ENCODE measurements at places on chromosomes 13 and 19. TPM values are rescaled to one million over a fixed set of nuclear protein-coding genes. Genes with fewer than 3 reads are reported as not detected.

- DNase-seq: peak; percentile 27
Measured at GRCh38 chr19:29485293-29485692, 40.5 kb upstream of the VSTM2B start.

GRCh38 chr19:29454109-29454508 is 71.7 kb upstream of the VSTM2B start:
- peak; percentile 47 for DNase-seq

- DNase-seq: peak; percentile 56
Measured at GRCh38 chr13:77022341-77022740, 4.6 kb downstream of the FBXL3 start.

DNA sequence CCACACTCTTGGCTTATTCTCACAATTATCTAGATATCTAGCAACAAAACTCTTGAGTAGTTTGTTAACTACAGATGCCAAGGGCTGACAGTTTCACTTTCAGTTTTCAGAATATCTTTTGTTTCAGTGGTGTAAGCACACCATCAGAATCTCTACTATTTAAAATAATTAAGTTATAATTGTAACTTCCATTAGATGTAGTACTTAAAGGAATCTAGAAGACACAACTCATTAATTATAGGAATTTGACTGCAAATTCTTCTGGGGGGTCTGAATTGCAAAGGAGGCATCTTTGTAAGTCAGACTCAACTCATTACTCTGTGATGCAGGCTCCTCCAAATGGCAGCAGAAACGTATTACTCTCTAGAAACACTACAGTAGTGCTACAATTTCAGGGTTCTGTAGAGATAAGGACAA is 44.9 kb upstream of the USPL1 start:
- DNase-seq: peak; percentile 72

DNA sequence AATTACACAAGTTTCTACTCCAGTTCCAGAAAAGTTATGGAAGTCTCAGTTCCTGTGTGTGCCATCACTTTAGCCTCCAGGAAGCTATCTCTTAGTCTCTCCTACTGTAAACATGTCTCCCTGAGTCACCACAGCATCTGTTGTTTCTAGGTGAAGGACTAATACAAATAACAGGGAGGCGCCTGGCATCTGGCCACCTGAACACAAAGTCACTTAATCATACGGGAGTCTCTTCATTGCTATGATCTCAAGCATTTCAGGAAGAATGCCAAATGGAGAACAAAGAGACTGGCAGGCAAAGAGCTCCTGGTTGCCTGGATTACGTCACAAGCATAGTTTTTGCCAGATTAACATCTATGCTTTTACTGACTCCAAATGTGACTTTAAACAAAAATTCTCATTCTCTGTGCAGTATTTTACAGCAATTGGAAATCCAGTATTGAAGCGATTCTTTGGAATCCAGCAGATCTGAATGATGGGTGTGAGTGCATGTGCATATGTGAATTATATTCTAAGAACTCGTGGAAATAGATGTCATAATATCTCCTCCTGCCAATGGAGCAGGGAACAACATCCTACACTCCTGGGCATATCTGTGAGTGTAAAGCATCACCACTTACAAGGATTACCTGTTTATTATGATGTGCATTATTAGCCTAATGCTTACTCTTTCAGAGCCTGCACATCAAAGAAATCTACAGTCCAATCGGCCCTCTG is 572.8 kb downstream of the PCDH9 start:
- no peak for DNase-seq

DNA sequence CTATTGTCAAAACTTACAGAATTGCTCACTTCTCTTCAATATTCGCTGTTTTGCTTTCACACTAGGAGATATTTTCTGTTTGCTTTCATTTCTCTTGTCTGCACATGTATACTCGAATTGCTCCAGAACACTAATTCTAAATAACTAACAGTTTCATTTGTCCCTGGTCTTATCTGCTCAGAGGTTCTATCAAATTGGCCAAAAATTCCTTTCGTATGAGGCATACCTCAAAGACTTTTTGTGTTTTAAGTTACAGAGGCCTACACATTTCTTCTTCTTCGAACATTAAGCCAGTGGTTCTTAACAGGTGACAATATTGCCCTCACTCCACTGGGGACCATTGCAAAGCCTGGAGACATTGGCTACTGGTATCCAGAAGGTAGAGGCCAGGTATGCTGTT is 1314.6 kb downstream of the EFNB2 start:
- no peak for DNase-seq

DNA sequence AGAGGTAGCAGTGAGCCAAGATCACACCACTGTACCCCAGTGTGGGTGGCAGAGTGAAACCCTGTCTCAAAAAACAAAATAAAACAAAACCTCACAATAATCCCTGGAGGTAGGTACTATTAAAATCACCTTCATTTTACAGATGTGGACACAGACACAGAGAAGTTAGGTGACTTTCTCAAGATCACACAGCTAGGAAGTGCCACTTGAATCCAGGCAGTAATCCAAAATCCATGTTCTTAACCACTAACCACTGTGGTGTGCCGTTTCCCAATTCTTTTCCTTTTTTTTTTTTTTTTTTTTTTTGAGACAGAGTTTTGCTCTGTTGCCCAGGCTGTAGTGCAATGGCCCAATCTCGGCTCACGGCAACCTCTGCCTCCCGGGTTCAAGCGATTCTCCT is 9.0 kb downstream of the PPP1R14A start:
- DNase-seq: no peak

DNA sequence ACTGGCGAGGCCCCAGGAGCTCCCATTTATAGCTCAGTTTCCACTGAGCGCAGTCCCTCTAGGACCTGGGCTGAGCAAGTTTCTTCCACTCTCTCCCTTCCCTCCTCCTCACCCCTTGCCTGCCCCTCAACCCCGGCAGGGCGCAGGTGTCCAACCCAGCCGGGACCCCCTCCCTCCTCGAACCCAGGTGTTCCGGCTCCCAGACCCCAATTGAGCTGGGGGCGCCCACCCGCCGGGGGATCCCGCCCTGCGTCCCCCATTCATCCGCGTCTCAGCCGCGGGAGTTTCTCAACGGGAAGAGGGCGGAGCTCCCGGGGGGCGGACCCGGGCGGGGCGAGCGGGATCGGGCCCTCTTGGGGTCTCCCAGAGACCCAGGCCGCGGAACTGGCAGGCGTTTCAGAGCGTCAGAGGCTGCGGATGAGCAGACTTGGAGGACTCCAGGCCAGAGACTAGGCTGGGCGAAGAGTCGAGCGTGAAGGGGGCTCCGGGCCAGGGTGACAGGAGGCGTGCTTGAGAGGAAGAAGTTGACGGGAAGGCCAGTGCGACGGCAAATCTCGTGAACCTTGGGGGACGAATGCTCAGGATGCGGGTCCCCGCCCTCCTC is at the start of gene KIRREL2:
KIRREL2 (plus strand) TSS at position 366 of the 604 bp plus-strand sequence; CDS start at position 575, 209 bp downstream.
- peak; percentile 90 for DNase-seq

DNA sequence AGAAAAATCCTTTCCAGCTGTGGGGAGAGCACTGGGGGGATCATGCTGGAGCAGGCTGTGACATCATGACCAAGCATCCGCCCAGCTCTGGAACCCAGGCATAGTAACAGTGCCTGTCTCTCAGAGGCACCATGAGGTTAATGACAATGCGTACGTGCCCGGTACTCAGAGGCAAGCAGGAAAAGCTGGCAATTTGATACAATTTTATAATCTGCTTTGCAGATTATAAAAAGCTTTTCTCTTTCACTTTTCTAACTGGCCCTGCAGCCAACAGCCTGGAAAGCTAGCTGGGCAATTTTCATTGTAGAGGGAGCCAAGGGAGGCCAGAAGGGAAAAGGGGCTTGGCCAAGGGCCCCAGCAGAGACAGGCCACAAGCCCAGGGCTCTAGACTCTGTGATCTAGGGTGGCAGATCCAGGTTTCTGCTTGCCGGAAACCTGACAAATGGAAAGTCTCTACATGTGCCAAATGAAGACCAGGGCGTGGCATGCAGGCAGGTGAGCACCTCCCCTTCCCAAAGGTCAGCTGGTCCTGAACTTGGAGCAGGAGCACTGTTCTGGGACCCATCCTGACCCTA is 22.7 kb downstream of the VRK3 start:
- no peak for DNase-seq

GRCh38 chr19:42431486-42431885 is 4.3 kb upstream of the LIPE start:
- no peak for DNase-seq

DNA sequence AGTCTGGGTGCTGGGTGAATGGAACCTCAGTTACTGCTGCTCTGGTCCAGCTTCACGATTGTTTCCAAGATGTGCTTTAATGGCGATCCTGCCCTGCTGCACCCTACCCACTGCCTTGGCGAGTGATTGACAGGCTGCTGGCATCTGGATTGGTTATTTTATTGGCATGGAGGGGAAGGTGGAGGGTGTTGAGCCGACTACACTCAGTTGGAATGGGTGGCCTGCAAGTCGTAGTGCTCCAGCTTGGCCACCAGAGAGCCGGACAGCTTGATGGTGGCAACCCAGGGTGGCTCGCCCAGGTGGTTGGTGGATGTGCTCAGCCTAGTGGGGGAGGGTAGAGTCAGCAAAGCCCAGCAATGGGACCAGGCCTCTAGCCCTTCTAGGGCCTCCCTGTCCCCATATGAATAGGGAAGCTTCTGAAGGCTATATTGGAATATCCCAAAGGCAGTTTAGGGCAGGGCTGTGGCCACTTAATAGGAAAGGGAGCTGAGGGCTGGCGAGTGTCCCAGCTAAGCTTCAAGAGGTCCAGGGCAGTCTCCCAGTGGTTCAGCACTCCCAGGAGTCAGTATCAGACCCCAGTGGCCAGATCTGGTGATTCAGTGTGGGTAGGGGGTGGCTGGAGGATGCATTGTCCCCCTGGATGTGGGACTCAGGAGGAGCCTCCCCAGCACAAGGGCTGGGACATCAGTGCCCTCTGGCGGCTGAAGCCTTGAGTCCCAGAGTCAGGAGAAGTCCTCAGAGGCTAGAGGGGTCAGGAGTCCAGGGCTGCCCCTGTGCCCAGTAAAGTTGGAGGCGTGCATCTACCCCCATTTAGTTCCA is 3.4 kb downstream of the GGN start:
- no peak for DNase-seq

DNA sequence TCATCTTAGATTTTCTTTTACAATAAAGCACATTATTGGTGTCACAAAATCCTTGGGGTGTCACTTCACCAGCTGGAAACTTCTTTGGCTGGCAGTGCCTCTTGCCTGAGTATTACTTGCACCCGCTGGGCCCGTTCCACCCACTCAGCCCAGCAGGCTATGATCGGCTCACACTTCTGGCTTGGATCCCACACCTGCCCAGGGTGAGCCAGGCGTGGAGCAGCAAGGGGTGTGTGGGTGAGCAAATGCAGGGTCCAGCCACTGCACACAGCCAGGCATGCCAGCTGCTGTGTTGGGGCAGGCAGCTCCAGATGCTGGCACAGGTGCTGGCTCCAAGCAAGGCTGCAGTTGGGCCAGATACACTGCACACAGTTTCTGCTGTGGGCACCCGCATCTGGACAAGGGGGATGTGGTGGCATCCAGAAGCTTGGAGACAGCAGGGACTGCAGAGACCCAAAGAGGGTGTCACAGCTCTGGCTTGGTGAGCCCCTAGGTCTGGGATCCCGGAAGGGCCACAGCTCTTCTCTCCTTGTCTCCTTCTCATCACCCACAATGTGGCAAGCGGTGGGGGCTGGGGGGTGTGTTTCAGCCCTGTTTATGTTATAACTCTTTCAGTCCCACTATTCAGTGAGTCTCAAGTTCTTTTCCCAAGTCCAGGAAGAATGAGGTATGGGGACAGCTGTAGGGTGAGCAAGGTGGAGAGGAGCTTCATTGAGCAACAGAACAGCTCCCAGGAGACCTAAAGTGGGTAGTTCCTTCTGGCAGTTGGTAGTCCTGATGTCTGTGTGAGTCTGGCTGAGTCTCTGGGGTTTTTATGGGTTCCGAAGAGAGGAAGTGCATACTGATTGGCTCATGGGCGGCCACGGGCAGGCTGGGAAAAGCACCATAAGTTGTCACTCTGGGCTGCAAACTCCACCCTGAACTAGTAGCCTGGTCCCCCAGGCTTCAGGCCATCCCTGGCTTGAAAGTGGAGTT is 25.3 kb upstream of the TBC1D4 start:
- DNase-seq: no peak

DNA sequence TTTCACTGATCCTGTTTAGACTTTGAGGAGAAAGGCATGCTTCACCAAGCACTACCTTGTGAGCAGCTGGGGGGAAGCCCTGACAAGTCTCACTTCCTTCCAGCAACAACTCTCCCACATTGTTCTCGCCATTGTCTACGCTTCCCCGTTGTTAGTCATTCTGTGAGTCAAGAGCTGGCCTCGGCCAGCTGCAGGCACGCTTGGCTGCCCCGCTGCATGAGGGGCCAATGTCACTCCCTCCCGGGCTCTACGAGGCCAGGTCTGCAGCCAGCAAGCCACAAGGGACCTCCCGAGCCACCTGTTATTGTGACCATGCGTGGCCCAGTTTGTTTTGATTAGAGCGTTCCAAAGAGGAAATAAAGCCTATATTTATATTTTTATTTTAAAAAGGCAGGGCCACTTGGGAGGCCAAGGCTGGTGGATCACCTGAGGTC is 220.9 kb downstream of the FOXO1 start:
- no peak for DNase-seq

DNA sequence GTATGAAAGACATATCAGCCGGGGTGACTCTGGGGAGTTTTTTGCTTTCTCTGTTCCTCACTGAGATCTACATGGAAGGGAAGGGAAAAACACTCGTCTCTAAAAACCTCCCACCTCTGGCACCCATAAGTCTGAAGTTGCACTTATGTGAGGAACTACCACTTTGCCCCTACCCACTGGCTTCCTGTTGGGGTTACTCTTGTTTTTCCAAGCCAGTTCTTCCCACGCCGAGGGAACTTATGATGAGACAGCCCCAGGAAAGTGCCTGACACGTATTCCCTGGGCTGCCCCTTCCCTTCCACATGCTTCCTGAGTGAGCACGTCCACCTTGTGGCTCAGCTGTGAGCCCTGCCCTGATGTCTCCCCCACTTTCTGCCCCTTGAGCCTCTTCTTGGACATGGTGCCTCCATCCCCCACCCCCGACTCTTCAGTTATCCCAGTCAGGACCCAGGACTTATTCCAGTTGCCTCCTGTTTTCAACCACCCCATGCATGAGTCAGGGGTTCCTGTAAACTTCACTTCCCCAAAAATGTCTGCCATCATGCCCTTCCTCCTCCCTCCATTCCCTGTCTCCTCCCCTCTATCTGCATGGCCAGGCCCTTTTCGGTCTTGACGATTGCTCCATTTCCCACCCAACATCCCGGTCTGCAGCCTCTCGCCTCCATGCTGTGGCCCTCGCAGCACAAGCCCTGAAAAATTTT is 5.1 kb upstream of the SIGLEC7 start:
- no peak for DNase-seq

- DNase-seq: no peak
Measured at GRCh38 chr19:55940306-55940705, 7.3 kb upstream of the NLRP8 start.

DNA sequence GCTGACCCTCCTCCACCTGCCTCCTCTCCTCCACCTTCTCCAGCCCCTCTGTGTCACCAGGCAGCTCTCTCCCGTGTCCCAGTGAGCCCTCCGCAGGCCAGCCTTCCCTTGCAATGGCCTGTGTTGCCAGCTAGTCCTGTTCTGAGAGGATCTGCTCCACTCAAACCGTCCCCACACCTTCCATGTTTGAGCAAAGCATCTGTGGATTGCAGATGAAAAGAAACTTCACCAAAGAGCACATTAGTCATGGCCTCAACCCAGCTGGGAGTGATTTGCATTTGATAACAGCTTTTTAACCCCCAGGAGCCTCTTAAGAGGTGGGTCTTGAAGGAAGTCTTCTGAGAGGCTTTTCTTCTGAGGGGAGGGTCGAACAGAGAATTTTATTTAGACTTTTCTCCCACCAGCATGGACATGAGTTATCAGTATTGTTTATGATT is 72.8 kb downstream of the COL4A2 start:
- no peak for DNase-seq

Gene ADPRHL1
- 0.86 TPM for total RNA-seq

Gene MEDAG
- total RNA-seq: not detected

Gene ZNF846
- total RNA-seq: 3.4 TPM

Gene SIGLEC6
- total RNA-seq: 0.95 TPM

Gene CRTC1
- 7.1 TPM for total RNA-seq

Gene FRY
- total RNA-seq: 1.8 TPM

Gene ATP12A
- 0.23 TPM for total RNA-seq

Gene NCAN
- total RNA-seq: not detected
